ENCODE measurements at places on chromosomes 7 and 10. TPM values are rescaled to one million over a fixed set of nuclear protein-coding genes. Genes with fewer than 3 reads are reported as not detected.

DNA sequence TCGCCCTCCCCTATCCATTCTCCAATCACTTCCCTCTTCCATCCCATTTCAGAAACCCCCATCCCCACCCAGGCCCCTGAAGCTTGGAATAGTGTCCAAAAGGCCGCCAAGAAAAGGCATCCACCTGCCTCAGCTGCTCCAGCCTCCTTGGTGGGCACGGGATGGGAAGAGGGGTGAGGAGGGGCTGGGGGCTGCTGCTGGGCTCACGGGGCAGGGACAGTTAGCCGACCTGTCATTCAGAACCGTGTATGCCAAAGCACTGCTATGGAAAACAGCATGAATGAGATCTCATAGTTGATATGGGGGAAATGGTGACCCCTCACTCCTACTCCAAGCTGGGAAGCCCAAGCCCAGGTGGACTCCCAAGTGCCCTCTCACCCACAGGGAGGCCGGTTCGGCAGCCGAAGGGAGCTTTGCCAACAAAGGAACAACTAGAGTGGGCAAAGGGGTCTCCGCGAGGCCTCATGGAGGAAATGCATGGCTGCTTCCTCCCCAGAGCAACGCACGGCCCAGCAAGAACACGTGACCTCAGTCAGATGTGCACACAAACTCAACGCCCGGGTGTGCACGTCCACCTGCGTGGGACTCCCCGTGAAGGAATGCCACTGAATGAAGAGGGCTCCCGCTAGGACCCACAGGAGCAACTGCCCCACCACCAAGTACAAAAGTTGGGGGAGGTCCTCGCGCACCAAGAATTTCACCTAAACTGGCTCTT, 52.5 kb downstream of the EBF3 start:
- no peak overlapping the region for H3K4me3 ChIP-seq
- H3K4me1 ChIP-seq: no peaks in the 10 kb centered on the region
- no peaks in the 10 kb centered on the region for H3K27me3 ChIP-seq
- H3K36me3 ChIP-seq: no peaks in the 10 kb centered on the region

DNA sequence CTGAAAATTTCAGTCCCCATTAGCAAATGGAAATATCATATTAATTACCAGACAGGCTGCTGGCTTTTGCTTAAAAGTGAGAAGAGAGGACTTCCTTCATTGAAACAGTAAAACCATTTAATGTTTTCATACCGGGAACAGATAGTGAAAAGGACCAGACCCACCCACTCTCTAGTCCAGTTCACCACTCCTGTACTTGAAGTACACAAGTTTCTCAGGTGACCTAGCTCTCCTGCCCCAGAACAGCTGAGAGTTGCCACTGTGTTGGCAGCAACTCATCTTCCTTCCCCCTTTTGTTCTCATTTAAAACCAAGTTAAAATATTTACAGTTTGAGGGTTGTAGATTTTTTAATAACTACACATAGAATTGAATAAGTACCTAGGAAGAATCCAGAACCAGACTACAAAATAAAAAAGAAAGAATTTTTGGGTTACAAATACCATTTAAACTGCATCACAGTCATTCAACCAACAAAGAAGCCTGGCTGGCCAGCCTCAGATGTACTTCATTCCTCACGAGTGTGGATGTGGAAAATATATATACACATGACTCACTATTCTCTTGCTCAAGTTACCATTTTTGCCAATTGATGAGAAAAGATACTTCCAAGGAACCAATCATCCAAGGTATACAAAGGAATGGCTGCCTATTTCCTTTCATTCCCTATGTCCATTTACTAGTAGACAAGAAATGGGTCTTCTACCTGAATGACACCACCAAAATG, 68.1 kb downstream of the VPS41 start:
- no peak overlapping the region for H3K27ac ChIP-seq
- H3K27me3 ChIP-seq: no peaks in the 10 kb centered on the region
- H3K4me1 ChIP-seq: no peaks in the 10 kb centered on the region
- H3K36me3 ChIP-seq: no peaks in the 10 kb centered on the region

DNA sequence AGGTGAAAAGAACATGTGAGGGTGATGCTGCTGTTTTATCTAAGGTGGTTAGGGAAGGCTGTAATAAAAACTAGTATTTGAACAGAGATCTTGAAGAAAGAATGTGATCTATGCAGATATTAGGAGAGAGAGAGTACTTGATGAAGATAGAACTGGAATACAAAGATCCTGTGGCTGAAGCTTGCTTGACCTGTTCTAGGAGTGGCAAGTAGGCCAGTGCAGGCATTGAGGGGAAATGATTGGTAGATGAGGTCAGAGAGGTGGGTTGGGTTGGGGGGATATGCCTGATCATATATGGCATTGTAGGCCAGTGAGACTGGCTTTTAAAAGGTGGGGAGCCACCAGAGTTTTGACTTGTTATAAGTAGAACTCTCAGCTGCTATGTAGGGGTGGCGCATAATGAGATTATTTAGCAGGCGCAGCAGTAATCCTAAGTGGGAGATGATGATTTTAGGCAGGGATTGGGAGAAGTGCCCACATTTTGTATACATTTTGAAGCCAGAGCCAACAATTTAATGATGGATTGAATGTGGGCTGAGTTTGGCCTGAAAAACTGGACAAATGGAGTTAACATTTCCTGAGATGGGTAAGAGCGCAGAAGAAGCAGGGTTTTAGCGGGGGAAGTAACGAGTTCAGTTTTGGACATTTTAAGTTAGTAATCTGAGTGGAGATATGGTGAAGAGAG, 8.2 kb downstream of the CCSER2 start:
- DNase-seq: no peak
- H3K27ac ChIP-seq: no peak overlapping the region
- no peaks in the 10 kb centered on the region for H3K27me3 ChIP-seq
- no peaks in the 10 kb centered on the region for H3K4me1 ChIP-seq
- no peak overlapping the region for H3K4me3 ChIP-seq
- no peaks in the 10 kb centered on the region for H3K36me3 ChIP-seq

- DNase-seq: no peak
- H3K4me3 ChIP-seq: no peak overlapping the region
- H3K27ac ChIP-seq: no peak overlapping the region
Observed at GRCh38 chr7:29459589-29459988, 104.0 kb upstream of the PRR15 start.

GRCh38 chr7:83475420-83475819, 173.5 kb downstream of the SEMA3E start:
- no peak overlapping the region for H3K27ac ChIP-seq
- H3K4me3 ChIP-seq: no peak overlapping the region
- H3K4me1 ChIP-seq: no peaks in the 10 kb centered on the region
- no peaks in the 10 kb centered on the region for H3K27me3 ChIP-seq
- no peak for DNase-seq

GRCh38 chr10:78542141-78542489, 508.5 kb downstream of the RPS24 start:
- no peak for DNase-seq
- H3K27ac ChIP-seq: no peak overlapping the region
- no peaks in the 10 kb centered on the region for H3K4me1 ChIP-seq
- H3K36me3 ChIP-seq: no peaks in the 10 kb centered on the region
- no peaks in the 10 kb centered on the region for H3K27me3 ChIP-seq

- H3K36me3 ChIP-seq: no peaks in the 10 kb centered on the region
- peaks cover 21% of the 10 kb centered on the region for H3K4me1 ChIP-seq
- no peak overlapping the region for H3K27ac ChIP-seq
- H3K4me3 ChIP-seq: no peak overlapping the region
Observed at GRCh38 chr7:22561895-22562593, 62.1 kb upstream of the STEAP1B start.

GRCh38 chr7:8536431-8536830, 103.0 kb downstream of the NXPH1 start:
- DNase-seq: no peak
- no peak overlapping the region for H3K4me3 ChIP-seq
- no peaks in the 10 kb centered on the region for H3K36me3 ChIP-seq
- no peaks in the 10 kb centered on the region for H3K27me3 ChIP-seq
- H3K4me1 ChIP-seq: no peaks in the 10 kb centered on the region

- H3K27ac ChIP-seq: no peak overlapping the region
- no peaks in the 10 kb centered on the region for H3K4me1 ChIP-seq
Observed at GRCh38 chr10:50232261-50232639, 19.1 kb downstream of the ASAH2 start.

DNA sequence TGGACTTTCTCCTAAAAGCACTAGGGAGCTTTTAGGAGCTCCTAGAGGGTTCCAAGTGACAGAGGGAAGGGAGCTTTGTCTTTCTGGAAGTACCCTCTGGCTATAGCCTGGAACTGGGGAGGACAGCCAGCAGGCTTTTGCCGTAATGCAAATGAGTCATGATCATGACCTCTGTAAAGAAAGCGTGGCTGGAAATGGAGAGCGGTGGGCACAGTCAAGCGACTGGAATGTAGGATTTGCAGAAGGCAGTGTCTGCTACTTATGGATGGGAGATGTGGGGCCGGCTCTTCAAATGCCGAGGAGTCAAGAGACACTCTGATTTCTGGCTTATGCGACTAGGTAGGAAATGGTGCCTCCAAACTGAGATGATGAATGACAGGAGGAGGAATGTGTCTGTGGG, 34.6 kb upstream of the PLPP4 start:
- no peaks in the 10 kb centered on the region for H3K27me3 ChIP-seq
- no peak overlapping the region for H3K4me3 ChIP-seq
- no peaks in the 10 kb centered on the region for H3K36me3 ChIP-seq
- H3K27ac ChIP-seq: no peak overlapping the region

GRCh38 chr7:3057066-3057420, 13.4 kb upstream of the CARD11 start:
- no peak for DNase-seq
- H3K4me3 ChIP-seq: no peak overlapping the region
- no peaks in the 10 kb centered on the region for H3K4me1 ChIP-seq
- H3K27ac ChIP-seq: no peak overlapping the region

DNA sequence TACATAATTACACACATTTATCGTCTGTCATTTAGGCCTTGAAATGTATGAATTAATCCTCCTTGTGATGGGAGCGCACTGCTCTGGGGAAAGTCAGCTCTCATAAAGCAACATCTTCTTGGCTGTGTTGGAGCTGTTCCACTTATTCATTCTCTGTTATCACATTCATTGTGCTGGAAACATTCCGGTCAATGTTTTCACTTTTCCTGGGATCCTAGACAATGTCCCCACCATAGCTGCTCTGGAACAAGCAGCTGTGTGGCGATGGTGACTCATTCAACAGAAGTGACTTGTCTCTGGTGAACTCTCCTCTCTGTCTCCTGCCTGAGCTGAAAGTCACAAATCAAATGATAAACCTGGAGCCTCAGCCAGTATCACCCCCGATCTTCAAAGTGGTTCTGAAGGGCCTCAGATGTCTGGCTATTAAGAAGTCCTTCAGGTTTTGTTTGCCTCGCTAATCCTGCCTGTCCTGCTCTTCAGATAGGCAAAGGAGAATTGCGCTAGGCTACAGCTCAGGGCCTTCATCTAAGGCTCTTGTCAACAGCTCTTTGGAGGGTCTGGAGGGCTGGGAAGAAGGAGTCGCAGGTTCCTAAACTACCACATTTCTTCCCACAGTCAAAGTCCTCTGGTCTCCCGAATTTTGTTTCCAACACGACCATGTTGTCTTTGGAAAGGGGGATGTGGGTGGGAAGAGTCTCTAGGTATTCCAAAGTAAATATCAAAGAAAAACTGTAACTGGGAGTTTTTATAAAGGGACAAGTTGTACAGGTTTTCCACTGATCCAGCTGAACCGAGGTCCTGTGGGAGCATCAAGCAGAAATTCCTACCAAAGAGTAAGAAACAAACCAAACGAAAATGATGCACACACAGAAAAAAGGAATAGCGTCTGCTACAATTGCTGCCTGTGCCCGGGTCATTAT, 29.3 kb downstream of the KLF6 start:
- H3K4me1 ChIP-seq: peaks cover 35% of the 10 kb centered on the region
- H3K27me3 ChIP-seq: no peaks in the 10 kb centered on the region
- H3K4me3 ChIP-seq: no peak overlapping the region

- no peaks in the 10 kb centered on the region for H3K36me3 ChIP-seq
- H3K4me3 ChIP-seq: no peak overlapping the region
- no peaks in the 10 kb centered on the region for H3K27me3 ChIP-seq
- H3K4me1 ChIP-seq: no peaks in the 10 kb centered on the region
- DNase-seq: no peak
Observed at GRCh38 chr7:79979437-79979836, 155.2 kb upstream of the GNAI1 start.

DNA sequence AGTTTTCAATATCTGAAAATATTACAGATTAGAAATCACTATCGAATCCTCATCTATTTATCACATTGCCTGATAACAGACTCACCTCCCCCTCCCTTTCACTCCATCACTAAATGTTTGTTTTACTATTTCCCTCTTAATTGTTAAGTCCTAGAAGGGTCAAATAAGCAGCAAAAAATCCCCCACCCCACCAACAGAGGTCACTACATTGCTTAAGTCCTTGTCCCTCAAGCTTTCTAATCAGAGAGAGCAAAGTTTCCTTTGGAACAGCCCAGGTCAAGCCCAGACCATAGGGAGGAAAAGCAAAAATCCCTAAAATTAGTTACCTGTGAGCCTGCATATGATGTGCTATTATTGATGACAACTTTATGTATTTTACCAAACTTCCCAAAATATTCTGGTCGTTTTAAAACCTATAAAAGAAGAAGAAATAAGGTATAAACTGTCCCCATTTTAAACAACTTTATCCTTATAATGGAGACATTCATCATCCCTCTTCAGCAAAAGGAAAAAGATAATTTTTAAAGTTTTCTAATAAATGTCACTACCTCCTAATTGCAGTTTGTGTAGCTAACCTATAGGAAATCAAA, 95.0 kb downstream of the CNOT4 start:
- H3K27ac ChIP-seq: no peak overlapping the region
- no peak overlapping the region for H3K4me3 ChIP-seq

GRCh38 chr7:21338728-21339164, 89.1 kb upstream of the SP4 start:
- no peaks in the 10 kb centered on the region for H3K36me3 ChIP-seq
- no peak overlapping the region for H3K27ac ChIP-seq
- no peaks in the 10 kb centered on the region for H3K4me1 ChIP-seq
- no peak overlapping the region for H3K4me3 ChIP-seq
- DNase-seq: no peak
- no peaks in the 10 kb centered on the region for H3K27me3 ChIP-seq

The MBL2 gene
- 0.16 TPM for total RNA-seq

The EVX1 gene
- total RNA-seq: 0.63 TPM

The MOGAT3 gene
- not detected for total RNA-seq

The NKX2-3 gene
- total RNA-seq: 0.19 TPM

The SEMA3A gene
- total RNA-seq: 1.4 TPM

The GOT1 gene
- 38.3 TPM for total RNA-seq

The GBX1 gene
- total RNA-seq: 15.6 TPM

The PAX4 gene
- total RNA-seq: 0.50 TPM
